ENCODE measurements at places on chromosomes 7 and 10.

DNA sequence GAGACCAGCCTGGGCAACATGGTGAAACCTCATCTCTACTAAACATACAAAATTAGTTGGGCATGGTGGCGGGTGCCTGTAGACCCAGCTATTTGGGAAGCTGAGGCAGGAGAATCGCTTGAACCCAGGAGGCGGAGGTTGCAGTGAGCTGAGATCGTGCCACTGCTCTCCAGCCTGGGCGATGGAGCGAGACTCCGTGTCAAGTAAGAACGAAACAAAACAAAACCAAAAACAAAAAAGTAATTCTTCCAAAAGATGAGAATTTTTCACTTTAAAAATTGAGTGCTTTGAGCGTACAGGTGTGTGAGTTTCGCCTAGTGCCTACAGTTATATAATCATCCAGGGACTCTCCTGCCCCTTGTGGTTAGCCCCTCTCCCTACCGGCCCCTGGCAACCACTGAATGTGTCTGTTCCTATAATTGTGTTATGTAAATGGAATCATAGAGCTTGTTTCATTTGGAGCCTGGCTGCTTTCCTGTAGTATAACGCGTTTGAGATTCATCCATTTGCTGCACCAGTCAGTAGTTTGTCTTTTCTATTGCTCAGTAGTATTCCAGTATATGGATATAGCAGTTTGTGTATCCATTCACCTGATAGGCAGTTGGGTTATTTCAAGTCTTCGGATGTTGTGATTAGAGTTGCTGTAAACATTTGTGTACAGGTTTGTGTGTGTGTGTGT, 80.0 kb downstream of the RBM33 start:
- DNase-seq = no peak

DNA sequence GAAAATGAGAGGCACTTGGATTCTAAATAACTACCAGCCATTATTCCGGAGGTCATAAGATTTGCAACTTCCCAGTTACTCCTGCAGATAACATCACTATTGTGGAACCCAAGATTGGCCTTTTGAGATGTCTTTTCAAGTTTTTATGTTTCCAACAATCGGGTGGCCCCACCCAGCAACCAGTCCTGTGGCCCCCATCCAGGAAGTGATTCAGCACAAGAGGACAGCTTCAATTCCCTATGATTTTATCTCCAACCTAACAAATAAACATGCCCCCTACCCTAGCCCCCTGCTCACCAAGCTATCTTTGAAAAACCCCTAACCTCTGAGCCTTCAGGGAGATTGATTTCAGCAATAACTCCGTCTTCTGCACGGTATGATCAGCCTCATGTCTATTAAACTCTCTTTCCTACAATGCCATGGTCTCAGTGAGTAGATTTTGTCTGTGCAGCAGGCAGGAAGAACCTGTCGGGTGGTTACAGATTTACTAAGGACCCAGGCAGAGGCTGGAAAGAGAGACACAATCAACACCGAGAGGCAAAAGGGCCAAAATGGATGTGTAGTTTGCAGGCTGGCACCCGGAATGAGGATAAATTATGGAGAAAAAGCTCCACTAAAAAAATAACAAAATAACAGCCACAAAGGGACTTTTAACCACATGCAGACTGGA, 83.9 kb upstream of the UNC5B start:
- no peak for DNase-seq

- peak; percentile 14 for DNase-seq
Observed at GRCh38 chr7:31094271-31094670, 42.2 kb downstream of the ADCYAP1R1 start.

GRCh38 chr10:17206210-17206709, 4.8 kb upstream of the TRDMT1 start:
- DNase-seq = peak; percentile 25

GRCh38 chr10:85864173-85864549, 502.4 kb downstream of the GRID1 start:
- no peak for DNase-seq

DNA sequence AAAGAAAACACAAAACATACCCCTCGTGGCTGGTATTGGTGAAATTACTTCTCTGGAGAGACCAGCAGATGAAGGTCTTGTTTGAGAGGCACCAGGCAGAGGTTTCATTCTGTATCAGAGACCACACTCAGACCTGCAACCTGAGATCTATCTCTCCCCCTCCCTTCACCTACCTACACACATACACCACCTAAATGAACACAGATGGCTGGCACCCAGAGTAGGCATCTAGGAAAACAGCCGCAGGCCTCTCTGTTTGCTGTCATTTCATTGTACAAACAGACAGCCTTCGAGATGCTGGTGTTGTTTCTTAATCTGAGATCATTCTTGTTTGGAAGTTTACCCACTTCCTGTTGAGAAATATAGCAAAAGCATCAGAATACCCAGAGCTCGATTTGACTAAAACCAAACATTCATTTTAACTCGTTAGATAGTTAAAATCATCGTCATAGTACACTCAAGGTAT, 173.9 kb upstream of the SLC25A13 start:
- no peak for DNase-seq

- no peak for DNase-seq
Observed at GRCh38 chr7:38561166-38561565, 70.0 kb downstream of the AMPH start.

Data from CD4-positive, alpha-beta T cell (primary cell).